Cardiac septum (tissue), 1 donor: ENCODE measurements at places on chromosomes 16 and 17. TPM values are rescaled to one million over a fixed set of nuclear protein-coding genes. Genes with fewer than 3 reads are reported as not detected.

DNA sequence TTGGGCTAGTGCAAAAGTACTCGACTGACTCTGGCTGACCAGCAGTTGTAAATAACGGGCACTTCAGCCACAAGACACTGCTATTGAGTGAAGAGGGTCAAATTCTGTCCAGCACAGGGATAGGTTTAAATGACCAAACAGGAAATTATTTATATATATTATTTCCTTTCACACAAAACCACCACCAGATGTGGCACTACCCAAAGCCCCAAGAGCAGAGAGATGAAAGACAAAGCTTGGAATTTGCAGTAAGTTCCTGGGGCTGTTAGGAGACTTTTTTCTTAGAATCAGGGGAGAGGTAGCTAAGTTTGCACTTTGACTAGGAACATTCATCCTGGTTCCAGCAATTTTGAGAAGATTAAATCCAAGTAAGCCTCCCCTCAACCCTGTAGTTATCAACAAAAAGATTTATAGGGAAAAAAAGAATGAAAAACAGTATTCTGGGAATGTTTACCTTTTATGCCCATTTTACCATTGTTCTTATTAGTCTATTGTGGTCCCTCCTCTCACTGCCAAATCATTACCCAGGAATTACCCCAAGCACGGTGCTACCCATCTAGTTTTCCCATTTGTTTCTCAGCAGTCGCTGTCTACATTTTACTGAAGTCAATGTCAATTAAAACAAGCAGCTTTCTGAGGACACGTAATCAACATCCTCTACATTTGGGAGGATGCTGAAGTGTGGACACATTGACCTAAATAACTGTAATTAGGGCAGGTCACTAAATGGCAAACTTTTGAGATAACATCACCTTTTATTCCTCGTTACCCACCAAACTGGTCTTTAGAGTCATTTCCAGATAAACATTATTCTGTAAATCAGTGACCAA lies 43.5 kb downstream of the GRB7 start:
- DNase-seq, result no peak

DNA sequence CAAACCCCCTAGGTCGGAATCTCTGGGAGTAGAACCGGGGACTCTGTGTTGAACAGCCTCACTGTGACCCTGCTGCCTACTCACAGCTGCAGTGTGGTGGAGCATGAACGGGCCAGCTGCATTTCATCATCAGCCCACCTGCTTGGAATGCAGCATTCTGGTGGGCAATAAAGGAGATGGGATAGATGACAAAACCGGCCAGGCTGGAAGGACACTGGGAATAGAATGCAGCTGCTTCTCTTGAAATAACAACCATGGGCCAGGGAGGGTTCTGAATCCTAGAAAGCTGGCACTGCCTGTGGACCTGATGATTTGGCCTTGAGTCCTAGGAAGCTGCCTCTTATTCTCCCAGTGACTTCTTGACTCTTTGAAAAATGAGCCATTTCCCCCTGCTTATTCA lies 23.5 kb downstream of the CFAP97D1 start:
- no peak for DNase-seq

DNA sequence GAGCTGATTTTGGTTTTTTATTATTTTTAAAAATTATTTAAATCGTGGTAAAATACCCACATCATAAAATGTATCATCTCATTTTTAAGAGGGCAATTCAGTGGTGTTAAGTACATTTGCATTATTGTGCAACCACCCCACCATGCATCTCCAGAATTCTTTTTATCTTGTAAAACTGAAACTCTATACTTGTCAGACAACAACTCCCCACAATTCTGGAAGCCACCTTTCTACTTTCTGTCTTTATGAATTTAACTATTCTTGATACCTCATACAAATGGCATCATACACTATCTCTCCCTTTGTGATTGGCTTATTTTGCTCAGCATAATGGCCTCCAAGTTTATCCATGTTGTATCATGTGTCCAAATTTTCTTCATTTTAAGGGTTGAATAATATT lies 97.9 kb downstream of the HS3ST3B1 start:
- no peak for DNase-seq

GRCh38 chr16:75048530-75048929 lies 49.7 kb downstream of the ZNRF1 start:
- DNase-seq, result no peak

DNA sequence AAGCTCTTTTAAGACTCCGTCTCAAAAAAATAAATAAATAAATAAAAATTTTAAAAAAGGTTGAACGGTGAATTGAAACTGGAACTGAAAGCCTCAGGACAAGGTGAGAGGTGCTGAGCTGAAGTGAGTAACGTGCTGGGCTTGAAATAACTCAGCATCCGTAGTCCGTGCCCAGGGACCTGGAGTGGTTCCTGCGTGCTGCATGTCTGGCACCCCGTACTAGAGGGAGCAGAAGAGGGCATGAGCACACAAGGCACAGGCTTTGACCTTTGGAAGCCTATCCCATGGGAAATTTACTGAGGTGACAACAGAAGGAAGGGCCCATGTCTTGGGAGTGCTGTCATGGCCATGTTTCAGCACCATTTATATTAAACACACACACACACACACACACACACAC lies 4.5 kb upstream of the MEIOB start:
- no peak for DNase-seq

GRCh38 chr16:75647492-75648264 lies at the start of the genes KARS1 and TERF2IP:
Gene KARS1, minus strand, starts transcription at chr16:75647665. Its CDS starts 26 bp downstream, at chr16:75647639.
Gene TERF2IP, plus strand, starts transcription at chr16:75647773. Its CDS starts 110 bp downstream, at chr16:75647883.
- DNase-seq, result peak; percentile 98

GRCh38 chr17:21143695-21144094 lies 16.9 kb downstream of the DHRS7B start:
- no peak for DNase-seq

GRCh38 chr16:88062341-88063210 lies 111.3 kb downstream of the BANP start:
- no peak for DNase-seq

The BBS2 gene
- 43.7 TPM for total RNA-seq

The CDK3 gene
- total RNA-seq, result 2.7 TPM

The ABCC11 gene
- total RNA-seq, result 0.30 TPM
